ENCODE measurements at places on chromosomes 3 and 15.

DNA sequence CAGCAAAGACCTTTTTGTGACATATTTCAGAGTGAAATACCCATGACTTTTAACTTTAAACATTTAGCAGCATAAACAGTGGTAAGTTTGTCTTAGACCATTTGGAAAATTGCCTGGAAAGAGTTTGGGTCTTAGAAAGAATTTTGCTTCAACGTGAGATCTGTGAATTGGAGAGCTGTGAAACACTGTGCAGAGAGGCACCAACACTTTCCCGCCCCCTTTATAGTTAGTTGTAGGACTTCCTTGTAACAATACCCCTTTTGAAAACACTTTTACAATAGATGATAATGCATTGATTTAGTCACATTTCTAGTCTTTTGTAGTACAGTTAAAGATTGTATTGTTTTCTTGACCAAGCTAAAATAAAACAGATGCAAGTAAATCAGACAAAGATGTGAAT lies 43.5 kb upstream of the MBNL1 start:
- no peak for DNase-seq

GRCh38 chr3:62370858-62371719 lies 2.3 kb downstream of the FEZF2 start:
- no peak for DNase-seq

GRCh38 chr15:81296673-81297072 lies 27.3 kb downstream of the STARD5 start:
- no peak for DNase-seq

GRCh38 chr15:101455291-101456025 lies 34.0 kb downstream of the PCSK6 start:
- DNase-seq, result no peak

DNA sequence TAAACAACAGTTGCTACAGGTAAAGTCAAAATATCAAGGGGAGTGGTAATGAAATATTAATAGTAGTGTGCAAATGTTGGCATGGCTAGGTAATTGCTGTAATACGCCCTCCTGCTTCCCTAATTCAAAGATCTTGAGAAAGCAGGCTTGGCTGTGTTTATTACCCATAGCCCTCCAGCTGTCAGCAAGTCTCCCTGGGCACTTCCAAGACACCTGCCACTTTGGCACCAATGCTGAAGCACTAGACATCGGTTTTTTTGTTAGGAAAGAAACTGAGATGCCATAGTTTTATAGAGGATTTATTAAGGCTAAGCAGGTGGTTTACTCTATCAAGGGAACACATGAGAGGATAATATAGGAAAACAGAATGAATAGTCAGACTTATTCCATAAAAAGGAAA lies 64.4 kb downstream of the P2RY1 start:
- no peak for DNase-seq

GRCh38 chr3:13514639-13515435 lies 34.1 kb upstream of the FBLN2 start:
- DNase-seq, result no peak

GRCh38 chr3:135368316-135368715 lies 573.3 kb downstream of the EPHB1 start:
- no peak for DNase-seq

- DNase-seq, result no peak
Observed at GRCh38 chr15:101113114-101114005, 138.5 kb downstream of the CHSY1 start.

DNA sequence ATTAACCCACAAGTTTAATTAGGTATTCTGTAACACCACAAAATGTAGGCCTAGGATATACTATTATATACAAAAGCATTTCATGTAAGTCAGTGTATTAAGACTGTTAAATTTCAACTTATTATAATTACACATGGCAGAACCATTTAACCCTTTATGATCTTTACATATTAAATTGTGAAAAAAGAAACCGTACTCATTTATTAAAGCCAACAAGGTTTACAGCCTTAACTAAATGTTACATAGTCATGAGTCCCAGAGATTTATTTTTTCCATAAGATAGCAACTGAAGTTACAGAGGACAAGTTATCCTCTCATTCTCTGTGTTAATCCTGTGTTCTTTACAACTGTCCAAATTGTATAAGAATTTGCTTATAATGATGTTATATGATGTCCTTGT lies 615.8 kb upstream of the AGTR1 start:
- no peak for DNase-seq

Measured in stimulated activated CD4-positive, alpha-beta T cell treated with anti-CD3 and anti-CD28 coated beads, Interleukin-1b, Interleukin-23, amount 100 ng/mL, for 1 hour (primary cell).